Activated CD4-positive, alpha-beta T cell treated with anti-CD3 and anti-CD28 coated beads, Interleukin-2, amount 10 ng/mL, durations not matched to agents 24 days and 14 days (primary cell): ENCODE measurements at places on chromosomes 3 and 15. TPM values are rescaled to one million over a fixed set of nuclear protein-coding genes. Genes with fewer than 3 reads are reported as not detected.
A peak's percentile ranks its signal among the peaks of the same experiment; 100 is the strongest.

Gene GPR160
- total RNA-seq: 3.4 and 3.6 TPM in 2 replicates

Gene IQCF5
- total RNA-seq: not detected in 2 replicates

Gene DAZL
- 0.07 and 0.19 TPM in 2 replicates for total RNA-seq

- no peak for DNase-seq
- no peak overlapping the region for H3K4me3 ChIP-seq
- no peaks in the 10 kb centered on the region for H3K27me3 ChIP-seq
- no peaks in the 10 kb centered on the region for H3K36me3 ChIP-seq
These were observed 25.0 kb downstream of the KCNMB2 start for GRCh38 chr3:178561239-178561638.

DNA sequence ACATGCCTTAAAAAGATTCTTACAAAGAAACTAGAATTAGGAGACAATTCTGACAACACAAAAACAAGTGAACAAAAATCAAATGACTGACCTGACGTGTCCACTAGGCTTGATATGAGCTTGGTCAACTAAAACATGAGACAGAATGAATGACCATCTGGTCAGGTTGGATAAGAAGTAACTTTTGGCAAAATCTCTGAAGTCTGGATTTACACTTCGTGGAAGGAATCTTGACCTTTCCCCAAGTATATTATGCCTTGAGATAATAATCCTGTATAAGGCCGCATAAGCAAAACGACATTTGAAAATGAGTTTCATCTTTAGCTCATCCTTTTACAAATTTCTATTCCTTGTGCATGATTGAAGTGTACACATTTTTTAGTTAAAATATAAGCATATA, 1.1 kb upstream of the TF start:
- no peaks in the 10 kb centered on the region for H3K36me3 ChIP-seq
- H3K4me1 ChIP-seq: no peaks in the 10 kb centered on the region
- no peak for DNase-seq
- H3K27me3 ChIP-seq: peaks cover 40% of the 10 kb centered on the region
- H3K27ac ChIP-seq: no peak overlapping the region

DNA sequence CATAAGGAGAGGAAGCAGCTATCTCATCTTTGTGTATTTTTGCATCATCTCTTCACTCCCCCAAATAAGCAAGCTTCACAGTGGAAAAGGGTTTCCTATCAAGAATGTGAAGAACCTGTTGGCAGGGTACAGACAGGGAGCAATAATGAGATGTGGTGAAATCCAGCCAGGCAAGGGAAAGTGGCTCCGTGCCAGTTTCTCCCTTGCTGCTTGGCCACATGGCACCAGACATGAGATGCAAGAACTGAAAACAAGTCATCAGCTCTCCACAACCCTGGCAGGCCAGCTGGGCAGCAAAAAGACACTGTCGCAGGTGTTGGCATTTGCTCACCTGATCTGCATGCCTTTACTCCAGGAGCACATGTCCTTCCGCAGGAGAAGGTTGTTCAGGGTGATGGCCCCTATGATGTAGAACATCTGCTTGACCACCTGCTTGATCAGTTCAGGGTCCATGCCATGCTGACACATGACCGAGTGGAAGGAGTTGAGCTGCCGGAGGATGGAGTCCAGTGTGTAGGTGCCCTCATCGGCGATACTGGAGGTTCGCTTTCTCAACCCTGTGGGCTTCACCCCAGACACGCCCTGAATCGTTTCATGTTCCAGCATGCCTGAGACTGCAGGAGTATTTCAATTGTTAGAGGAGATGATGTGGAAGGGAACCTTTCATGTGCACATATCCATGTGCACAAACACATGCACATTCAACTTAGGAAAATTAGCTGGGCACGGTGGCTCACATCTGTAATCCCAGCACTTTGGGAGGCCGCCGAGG, 23.3 kb upstream of the MYO5C start:
- no peak overlapping the region for H3K4me3 ChIP-seq
- peaks cover 20% of the 10 kb centered on the region for H3K36me3 ChIP-seq
- no peaks in the 10 kb centered on the region for H3K4me1 ChIP-seq
- H3K27ac ChIP-seq: no peak overlapping the region
- DNase-seq: peak; percentile 48
- no peaks in the 10 kb centered on the region for H3K27me3 ChIP-seq

GRCh38 chr15:76756381-76756780, 148.8 kb downstream of the SCAPER start:
- DNase-seq: no peak
- H3K36me3 ChIP-seq: peaks cover 11% of the 10 kb centered on the region
- no peaks in the 10 kb centered on the region for H3K4me1 ChIP-seq
- no peak overlapping the region for H3K4me3 ChIP-seq
- no peak overlapping the region for H3K27ac ChIP-seq
- H3K27me3 ChIP-seq: no peaks in the 10 kb centered on the region

DNA sequence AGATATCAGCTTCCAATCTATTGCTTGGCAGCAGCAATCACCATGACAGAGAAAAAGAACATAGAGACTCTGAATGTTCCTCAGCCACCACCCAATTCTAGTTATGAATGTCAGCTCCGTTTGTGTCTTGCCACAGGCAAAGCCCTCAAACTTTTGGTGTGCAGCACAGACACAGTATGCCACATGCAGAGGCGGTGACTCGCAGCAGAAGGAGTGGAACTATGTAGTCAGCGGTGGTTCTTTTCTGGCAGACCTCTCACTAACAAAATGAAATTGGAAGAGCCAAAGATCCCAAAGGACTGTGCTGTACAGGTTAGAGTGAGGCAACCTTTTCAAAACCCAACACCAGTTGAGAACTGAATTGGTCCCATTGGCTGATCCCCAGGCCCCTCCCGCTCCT, 220.9 kb downstream of the SLC9A9 start:
- no peaks in the 10 kb centered on the region for H3K27me3 ChIP-seq
- no peak overlapping the region for H3K27ac ChIP-seq
- peaks cover 1% of the 10 kb centered on the region for H3K36me3 ChIP-seq
- peaks cover 2% of the 10 kb centered on the region for H3K4me1 ChIP-seq
- DNase-seq: peak; percentile 58

DNA sequence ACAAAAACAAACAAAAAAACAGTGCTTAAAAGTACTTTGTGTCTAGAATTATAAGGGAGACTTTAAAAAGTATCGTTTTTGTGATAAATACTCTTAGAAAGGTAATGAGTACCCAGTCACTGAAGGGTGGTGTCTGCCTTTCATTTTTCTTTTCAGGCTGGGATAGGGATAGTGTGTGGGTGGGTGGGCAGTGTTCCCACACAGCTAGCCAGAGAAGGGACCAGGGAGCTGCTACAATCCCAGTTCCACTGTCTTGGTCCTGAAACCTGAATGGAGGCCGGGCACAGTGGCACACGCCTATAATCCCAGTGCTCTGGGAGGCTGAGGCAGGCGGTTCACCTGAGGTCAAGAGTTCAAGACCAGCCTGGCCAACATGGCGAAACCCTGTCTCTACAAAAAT, 2.1 kb downstream of the GK5 start:
- H3K27ac ChIP-seq: no peak overlapping the region
- no peak for DNase-seq
- peaks cover 10% of the 10 kb centered on the region for H3K4me1 ChIP-seq

- DNase-seq: no peak
- no peaks in the 10 kb centered on the region for H3K36me3 ChIP-seq
- no peaks in the 10 kb centered on the region for H3K4me1 ChIP-seq
These were observed 294.0 kb upstream of the ATP10A start for GRCh38 chr15:26157081-26157480.

DNA sequence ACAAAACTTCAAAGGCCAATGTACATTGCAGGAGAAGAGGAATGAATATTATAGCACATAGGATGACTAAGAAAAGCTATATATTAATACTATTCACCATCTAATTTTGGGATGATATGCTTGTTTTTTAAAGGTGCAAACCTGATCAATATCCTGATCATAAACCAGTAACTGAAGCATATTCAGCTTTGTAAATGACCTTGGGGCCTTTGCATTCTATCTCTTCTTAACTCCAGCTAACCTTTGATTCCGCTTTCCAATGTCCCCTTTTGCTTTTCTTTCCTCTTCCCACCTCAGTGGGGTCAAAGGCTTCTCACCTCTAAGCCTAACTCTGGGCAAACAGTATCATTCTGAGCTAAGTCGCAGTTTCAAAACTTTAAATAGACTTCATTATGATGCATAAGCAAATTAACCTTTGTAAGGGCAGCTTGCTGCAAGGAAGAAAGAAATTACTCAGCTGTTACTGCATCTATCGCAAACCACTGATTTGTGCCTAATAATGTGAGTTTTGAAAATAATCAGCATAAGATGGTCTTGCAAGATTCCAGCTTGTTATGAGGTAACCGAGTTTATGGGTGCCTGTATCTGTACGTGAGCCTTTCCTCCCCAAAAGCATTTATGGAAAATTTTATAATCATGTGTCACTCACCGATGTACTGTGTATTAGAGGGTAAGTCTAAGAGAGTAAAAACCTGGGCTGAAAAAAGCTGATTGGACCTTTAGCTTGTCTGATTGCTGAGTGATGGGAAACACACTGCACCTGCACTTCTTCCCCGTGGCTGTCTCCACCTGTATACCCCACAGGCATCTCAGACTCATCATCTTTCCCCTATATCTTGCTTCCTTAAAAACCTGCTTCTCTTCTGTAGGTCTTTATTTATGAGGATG, 116.8 kb downstream of the TPRG1 start:
- H3K36me3 ChIP-seq: no peaks in the 10 kb centered on the region
- no peaks in the 10 kb centered on the region for H3K27me3 ChIP-seq
- H3K4me3 ChIP-seq: peak overlapping the region; percentile 6

DNA sequence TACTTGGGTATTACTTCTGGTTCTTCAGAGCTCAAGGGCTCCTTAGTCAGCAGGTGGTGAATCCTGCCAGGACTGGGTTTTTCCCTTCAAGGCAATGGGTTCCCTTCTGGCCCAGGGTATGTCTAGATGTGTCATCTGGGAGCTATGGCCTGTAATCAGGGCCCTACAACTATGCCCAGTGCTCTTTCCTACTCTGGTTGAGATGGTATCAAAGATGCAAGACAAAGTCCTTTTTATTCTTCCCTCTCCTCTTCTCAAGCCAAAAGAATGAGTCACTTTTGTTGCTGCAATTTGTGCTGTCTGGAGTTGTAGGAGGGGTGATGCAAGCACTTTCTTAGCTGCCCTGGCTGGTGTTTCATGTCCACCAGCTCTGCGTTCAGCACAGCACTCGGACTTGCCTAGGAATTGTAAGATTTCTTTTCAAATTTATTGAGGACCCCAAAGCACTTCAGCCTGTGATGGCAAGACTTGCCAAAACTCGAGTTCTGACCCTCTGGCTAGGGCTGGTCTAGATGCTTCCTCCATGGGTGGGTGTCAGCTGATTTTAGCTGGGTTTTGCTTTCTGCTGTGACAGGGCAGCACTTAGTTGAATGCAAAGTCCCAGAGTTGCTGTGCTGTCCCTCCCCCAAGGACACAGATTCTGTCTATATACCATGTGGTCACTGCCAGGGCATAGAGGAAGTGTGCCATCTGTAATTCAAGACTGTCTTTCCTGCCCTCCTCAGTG, 129.2 kb upstream of the CBLB start:
- peaks cover 10% of the 10 kb centered on the region for H3K36me3 ChIP-seq
- H3K27me3 ChIP-seq: no peaks in the 10 kb centered on the region
- no peak for DNase-seq
- peaks cover 8% of the 10 kb centered on the region for H3K4me1 ChIP-seq
- no peak overlapping the region for H3K4me3 ChIP-seq

DNA sequence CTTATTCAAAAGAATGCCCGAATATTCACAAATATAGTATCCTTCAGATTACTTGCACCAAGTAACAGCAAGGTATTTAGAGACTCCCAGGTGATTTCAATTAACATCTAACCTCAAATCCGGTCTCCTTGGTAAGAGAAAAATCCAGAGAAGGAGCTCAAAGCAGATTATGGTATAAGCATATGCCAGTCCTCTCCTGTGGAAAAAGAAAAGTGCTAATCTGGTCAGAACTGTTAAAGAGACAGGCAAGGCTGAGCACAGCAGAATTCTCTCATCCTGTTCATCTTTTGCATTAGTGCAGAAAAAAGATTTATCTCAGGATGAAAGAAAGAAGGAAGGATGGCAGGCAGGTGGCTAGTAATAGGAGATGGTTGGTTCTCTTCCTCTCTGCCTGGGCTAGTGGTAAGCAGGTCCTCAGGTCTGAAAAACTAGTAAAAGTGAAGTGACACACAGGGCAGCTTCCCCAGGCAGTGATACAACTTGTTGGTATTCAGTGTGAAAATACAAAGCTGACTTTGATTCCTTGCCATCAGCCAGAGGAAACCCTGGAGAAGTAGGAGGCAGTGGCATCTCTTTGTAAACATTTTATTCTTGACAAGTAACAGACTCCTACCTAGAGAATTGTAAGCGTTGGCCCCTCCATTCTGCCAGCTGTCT, 14.2 kb downstream of the ATXN7 start:
- peaks cover 35% of the 10 kb centered on the region for H3K4me1 ChIP-seq
- H3K27ac ChIP-seq: peak overlapping the region; percentile 16

- H3K36me3 ChIP-seq: no peaks in the 10 kb centered on the region
- H3K27ac ChIP-seq: no peak overlapping the region
- peaks cover 7% of the 10 kb centered on the region for H3K4me1 ChIP-seq
- H3K4me3 ChIP-seq: no peak overlapping the region
- no peak for DNase-seq
These were observed 3.8 kb upstream of the PCOLCE2 start for GRCh38 chr3:142892714-142893113.

GRCh38 chr3:97821287-97821773, 481 bp upstream of the CRYBG3 start:
- H3K4me3 ChIP-seq: peak overlapping the region; percentile 99
- no peak for DNase-seq
- H3K27me3 ChIP-seq: peaks cover 33% of the 10 kb centered on the region
- H3K36me3 ChIP-seq: peaks cover 13% of the 10 kb centered on the region
- peaks cover 34% of the 10 kb centered on the region for H3K4me1 ChIP-seq

- no peak for DNase-seq
- no peak overlapping the region for H3K4me3 ChIP-seq
- H3K4me1 ChIP-seq: no peaks in the 10 kb centered on the region
- H3K27me3 ChIP-seq: peaks cover 8% of the 10 kb centered on the region
- no peak overlapping the region for H3K27ac ChIP-seq
These were observed 43.1 kb upstream of the PFN2 start for GRCh38 chr3:150013801-150014200.

- H3K4me1 ChIP-seq: peaks cover 35% of the 10 kb centered on the region
- no peak for DNase-seq
- H3K27ac ChIP-seq: no peak overlapping the region
- peaks cover 28% of the 10 kb centered on the region for H3K36me3 ChIP-seq
These were observed 13.0 kb downstream of the NKTR start for GRCh38 chr3:42613462-42613861.

- DNase-seq: no peak
- no peak overlapping the region for H3K27ac ChIP-seq
- peaks cover 4% of the 10 kb centered on the region for H3K4me1 ChIP-seq
- no peaks in the 10 kb centered on the region for H3K36me3 ChIP-seq
- H3K27me3 ChIP-seq: peaks cover 9% of the 10 kb centered on the region
These were observed 11.9 kb upstream of the SH3GL3 start for GRCh38 chr15:83435202-83435601.

DNA sequence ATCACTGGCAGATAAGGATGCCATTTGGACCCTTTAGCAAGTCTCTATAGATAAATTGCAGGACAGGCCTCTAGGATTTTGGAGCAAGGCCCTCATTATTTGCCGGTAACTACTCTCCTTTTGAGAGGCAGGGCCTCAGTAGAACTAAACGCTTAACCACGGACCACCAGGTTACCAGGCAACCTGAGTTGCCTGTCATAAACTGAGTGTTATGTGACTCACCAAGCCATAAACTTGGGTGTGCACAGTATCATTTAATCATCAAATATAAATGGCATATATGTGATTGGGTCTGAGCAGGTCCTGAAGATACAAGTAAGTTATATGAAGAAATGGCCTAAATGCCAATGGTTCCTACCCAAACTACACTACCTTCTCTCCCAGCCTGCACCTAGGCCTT, 93.2 kb downstream of the BCHE start:
- DNase-seq: no peak
- no peaks in the 10 kb centered on the region for H3K36me3 ChIP-seq
- H3K27ac ChIP-seq: no peak overlapping the region

- H3K4me1 ChIP-seq: peaks cover 9% of the 10 kb centered on the region
- no peaks in the 10 kb centered on the region for H3K36me3 ChIP-seq
- no peak overlapping the region for H3K4me3 ChIP-seq
- H3K27me3 ChIP-seq: no peaks in the 10 kb centered on the region
- H3K27ac ChIP-seq: peak overlapping the region; percentile 46
- DNase-seq: no peak
These were observed 121.1 kb downstream of the SHQ1 start for GRCh38 chr3:72727172-72727571.
